ENCODE measurements at places on chromosomes 12 and 14. TPM values are rescaled to one million over a fixed set of nuclear protein-coding genes. Genes with fewer than 3 reads are reported as not detected.

Gene MMP17
- total RNA-seq, result 4.6 TPM

DNA sequence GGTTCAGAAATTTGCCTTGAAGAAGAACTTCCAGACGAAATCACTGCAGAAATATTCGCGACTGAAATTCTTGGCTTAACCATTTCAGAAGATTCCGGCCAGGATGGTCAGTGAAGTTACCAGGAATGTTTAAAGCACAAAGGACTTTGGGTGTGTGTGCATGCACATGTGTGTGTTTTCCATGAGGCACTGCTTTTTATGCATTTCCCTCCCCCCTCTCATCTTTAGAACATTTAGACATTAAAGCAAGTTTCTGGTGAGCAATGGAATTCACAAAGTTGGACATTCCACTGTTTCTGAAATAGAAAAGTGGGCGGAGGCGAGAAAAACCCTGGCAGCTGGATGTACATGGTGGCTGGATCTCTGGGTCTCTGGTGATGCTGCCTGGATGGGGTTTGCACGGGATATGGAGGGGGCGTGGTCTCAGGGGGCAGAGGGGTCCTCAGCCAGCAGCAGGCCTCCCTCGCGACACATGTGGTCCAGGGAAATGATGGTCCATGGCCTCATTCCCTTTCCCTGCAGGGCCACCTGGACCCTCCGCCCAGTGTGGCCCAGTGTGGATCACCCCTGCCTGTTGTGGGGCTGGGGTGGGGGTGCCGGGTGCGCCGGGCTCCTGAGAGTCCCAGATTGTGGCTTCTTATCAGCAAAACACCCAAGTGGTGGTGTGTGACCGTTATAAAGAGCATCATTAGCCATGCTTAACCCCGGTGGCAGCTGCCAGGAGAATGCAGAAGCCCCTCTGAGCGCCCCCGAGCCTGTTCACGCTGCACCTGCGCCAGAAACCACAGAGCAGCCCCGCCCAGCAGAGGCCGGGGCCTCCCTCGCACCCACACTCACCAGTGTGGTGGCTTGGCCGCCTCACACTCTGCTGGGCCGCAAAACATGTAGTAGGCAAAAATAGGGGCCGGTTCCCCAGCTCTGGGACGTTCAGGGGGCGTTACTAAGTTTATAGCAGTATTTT is 17.8 kb upstream of the BCL7A start:
- H3K4me3 ChIP-seq, result no peak overlapping the region
- no peaks in the 10 kb centered on the region for H3K4me1 ChIP-seq
- H3K27ac ChIP-seq, result peak overlapping the region; percentile 77
- no peaks in the 10 kb centered on the region for H3K36me3 ChIP-seq
- no peaks in the 10 kb centered on the region for H3K27me3 ChIP-seq

DNA sequence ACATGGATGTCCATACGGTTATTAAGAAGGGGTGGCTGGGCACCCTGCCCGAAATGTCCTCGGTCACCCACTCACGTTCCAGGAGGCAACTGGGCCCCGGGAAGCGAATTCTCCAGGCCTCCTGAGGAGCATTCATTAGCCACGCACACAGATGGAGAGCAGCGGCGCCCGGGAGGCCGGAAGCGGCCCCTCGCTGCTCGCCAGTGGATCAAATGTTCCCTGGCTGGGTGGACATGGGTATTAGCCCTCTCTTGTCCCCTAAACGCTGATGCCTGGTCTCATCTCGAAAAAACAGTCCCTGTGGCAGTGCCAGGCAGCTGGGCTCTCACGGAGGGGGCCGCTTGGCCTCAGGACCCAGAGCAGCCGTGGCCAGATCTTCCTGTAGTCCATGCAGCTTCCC is 59.0 kb upstream of the DLK1 start:
- no peaks in the 10 kb centered on the region for H3K36me3 ChIP-seq
- H3K4me1 ChIP-seq, result peaks cover 16% of the 10 kb centered on the region
- no peak overlapping the region for H3K27ac ChIP-seq

GRCh38 chr12:56957229-56958052 is at the start of gene RDH16:
TSS of gene RDH16 (minus strand) at chr12:56957608. CDS start at chr12:56957462, 146 bp downstream.
- H3K27me3 ChIP-seq, result no peaks in the 10 kb centered on the region
- no peak for DNase-seq
